Kidney (tissue), 22 donors: ENCODE measurements at places on chromosomes 6 and 20. TPM values are rescaled to one million over a fixed set of nuclear protein-coding genes. Genes with fewer than 3 reads are reported as not detected.

DNA sequence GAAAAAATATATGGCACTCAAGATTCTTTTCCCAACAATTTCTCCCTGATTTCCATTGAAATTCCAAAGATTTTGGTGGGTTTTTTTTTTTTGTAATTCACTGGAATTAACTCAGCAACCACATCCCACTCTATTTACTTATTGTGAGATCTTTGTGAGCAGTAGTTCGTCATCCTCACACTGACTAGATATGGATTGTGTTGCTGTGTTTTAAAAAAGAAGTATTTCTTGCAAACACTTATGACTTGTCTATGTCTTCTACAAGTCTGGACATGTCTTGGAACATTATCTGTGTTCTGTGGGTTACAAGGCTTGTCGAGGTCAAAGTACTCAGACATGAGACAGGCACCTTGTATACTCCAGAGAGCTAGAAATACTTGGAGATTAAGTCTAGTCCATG is 7.3 kb upstream of the TENT5A start:
- no peak overlapping the region for H3K4me3 ChIP-seq
- H3K27ac ChIP-seq = no peak overlapping the region
- no peaks in the 10 kb centered on the region for H3K36me3 ChIP-seq
- H3K27me3 ChIP-seq = no peaks in the 10 kb centered on the region

DNA sequence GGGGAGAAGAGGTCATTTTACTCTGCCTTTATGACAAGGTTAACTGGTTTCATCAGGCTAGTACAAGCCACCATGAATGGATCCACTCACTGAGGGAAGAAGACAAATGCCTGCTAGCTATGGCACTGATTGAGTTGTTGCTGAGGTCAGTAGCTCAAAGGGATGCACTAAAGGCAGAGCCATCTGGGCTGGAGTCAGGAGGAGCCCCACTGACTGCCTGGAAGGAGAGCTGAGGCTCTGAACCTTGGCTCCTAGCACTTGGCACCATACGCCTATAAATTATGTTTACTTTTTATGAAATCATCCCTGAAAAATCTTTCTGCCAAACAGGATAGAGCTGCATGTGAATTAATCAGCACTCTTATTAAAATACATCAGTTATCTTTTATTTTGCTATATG is 104.6 kb downstream of the DTD1 start:
- H3K4me1 ChIP-seq = no peaks in the 10 kb centered on the region
- H3K36me3 ChIP-seq = no peaks in the 10 kb centered on the region
- H3K4me3 ChIP-seq = no peak overlapping the region

Gene MYCT1
- 6.4 TPM for polyA plus RNA-seq

Gene CFAP61
- 0.58 TPM for polyA plus RNA-seq

DNA sequence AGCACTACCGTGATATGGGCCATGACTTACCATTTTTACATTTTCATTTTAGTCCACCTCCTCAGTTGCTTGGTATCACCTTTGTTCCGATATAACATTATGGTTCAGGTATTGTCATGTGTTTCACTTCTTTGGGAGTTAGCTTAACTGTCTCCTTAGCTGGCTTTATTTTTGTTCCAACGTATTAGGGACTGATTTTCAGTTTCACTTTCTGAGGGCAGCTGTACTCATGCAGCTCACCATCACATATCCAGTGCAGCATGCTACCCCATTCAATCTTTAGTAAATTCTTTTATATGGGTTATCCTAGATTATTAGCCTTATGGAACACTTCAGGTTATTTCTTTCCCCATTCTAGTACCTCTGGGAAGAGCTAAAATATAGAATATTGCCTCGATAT is 362.2 kb upstream of the IRAK1BP1 start:
- no peaks in the 10 kb centered on the region for H3K36me3 ChIP-seq
- no peaks in the 10 kb centered on the region for H3K4me1 ChIP-seq
- H3K4me3 ChIP-seq = no peak overlapping the region

Gene MAFB
- polyA plus RNA-seq = 10.4 TPM

DNA sequence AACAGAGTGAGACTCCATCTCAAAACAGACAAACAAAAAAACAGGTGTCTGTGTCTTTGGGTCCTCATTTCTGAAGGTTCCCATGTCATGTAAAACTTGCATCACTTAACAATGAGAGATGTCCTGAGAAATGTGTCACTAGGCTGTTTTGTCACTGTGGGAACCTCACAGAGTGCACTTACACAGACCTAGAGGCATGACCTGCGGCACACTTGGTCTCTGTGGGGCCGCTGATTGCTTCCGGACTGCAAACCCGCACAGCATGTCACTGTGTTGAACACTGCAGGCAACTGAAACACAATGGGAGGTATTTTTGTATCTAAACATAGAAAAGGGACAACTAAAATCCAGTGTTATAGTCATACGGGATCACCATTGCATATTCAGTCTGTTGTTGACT is 42.3 kb upstream of the TMEM181 start:
- no peak overlapping the region for H3K27ac ChIP-seq
- no peak for DNase-seq
- no peaks in the 10 kb centered on the region for H3K36me3 ChIP-seq
- no peak overlapping the region for H3K4me3 ChIP-seq
- H3K27me3 ChIP-seq = peaks cover 3% of the 10 kb centered on the region

- DNase-seq = no peak
- no peaks in the 10 kb centered on the region for H3K36me3 ChIP-seq
- no peaks in the 10 kb centered on the region for H3K4me1 ChIP-seq
- no peak overlapping the region for H3K27ac ChIP-seq
- H3K4me3 ChIP-seq = no peak overlapping the region
- no peaks in the 10 kb centered on the region for H3K27me3 ChIP-seq
These were observed 257.3 kb upstream of the NT5E start for GRCh38 chr6:85192596-85192995.

DNA sequence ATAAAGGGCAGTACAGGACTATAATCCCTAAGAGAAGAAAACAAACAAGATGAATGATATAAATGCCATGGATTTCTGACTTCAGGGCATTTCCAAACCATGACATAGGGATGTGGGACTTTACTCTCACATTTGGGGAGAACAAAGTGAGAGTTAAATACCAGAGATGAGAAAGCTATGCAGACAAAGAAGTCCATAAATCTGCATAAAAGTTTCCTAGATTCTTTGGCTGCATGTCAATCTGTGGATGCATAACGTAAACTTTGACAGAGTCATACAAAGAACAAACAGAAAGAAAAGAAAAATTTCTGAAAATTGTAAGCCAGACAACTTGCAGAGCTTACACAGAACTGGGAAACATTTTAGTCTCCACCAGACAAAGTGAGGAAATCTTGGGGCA is 11.7 kb downstream of the EPM2A start:
- H3K27me3 ChIP-seq = no peaks in the 10 kb centered on the region
- H3K4me1 ChIP-seq = no peaks in the 10 kb centered on the region
- no peaks in the 10 kb centered on the region for H3K36me3 ChIP-seq
- no peak overlapping the region for H3K27ac ChIP-seq

DNA sequence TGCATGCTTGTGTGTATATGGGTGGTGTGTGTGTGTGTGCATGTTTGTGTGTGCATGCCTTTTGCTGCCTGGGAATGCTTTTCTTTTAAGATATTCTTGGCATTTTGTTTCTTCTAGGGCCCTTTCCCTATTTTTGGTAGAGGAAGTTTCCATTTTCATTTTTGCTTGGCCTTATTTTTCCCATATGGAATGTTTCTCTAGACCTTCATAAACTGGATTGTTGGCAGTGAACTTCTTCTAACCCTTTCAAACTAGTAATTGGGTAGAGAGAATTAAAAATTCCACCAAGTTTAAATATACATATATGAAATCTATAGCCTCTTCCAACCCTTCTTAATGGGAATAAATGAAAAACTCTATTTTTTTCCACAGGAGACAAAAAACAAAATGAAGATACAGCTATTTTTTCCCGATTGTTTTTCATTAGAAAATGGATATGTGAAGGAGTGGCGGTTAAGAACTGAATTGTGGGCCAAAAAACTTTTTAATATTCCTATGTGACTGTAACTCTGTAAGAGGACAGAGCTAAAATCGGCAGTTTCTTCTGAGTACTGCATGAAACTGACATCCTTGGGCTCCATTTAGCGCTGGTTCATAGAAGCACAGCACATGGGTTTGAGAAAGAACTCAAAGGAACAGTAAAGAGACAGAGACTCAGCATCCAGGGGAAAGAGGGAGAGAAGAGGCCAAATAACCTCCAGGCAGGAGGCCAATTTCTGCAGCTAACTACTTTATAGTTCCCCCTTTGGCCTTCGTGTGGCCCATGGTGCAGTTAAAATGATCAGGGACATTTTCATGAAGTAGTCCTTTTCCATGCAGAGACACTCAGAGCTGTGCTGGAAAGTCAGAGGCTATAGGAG is 102.1 kb downstream of the TMEM170B start:
- no peak overlapping the region for H3K4me3 ChIP-seq
- H3K27me3 ChIP-seq = no peaks in the 10 kb centered on the region
- DNase-seq = no peak
- H3K36me3 ChIP-seq = no peaks in the 10 kb centered on the region
- H3K4me1 ChIP-seq = no peaks in the 10 kb centered on the region

- H3K27me3 ChIP-seq = no peaks in the 10 kb centered on the region
- H3K4me3 ChIP-seq = no peak overlapping the region
- no peak overlapping the region for H3K27ac ChIP-seq
- peaks cover 6% of the 10 kb centered on the region for H3K4me1 ChIP-seq
- DNase-seq = peak; percentile 50
These were observed 78.8 kb upstream of the RALY start for GRCh38 chr20:33914919-33915318.

DNA sequence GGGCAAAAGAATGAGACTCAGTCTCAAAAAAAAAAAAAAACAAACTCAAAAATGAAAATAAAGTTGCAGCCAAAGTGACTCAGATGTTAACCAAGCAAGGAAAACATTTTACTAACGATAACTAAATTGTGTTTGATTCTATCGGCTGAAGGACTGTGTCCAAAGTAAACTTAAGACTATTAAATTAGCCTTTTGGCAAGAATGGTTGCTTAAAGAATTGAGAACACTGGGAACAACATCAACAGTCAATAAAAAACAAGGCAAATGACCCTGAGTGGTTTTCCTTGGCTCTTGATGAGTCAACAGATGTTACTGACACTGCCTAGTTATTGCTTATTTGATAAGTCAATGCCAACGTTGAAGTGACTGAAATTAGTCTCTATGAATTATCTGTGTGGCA is 36.7 kb downstream of the POU3F2 start:
- peaks cover 3% of the 10 kb centered on the region for H3K36me3 ChIP-seq
- H3K27me3 ChIP-seq = no peaks in the 10 kb centered on the region
- H3K27ac ChIP-seq = no peak overlapping the region

Gene HLA-E
- polyA plus RNA-seq = 387 TPM

Gene TUBB2B
- polyA plus RNA-seq = 46.1 TPM

- no peak for DNase-seq
- no peaks in the 10 kb centered on the region for H3K4me1 ChIP-seq
These were observed 37.5 kb downstream of the AIG1 start for GRCh38 chr6:143098054-143098671.

DNA sequence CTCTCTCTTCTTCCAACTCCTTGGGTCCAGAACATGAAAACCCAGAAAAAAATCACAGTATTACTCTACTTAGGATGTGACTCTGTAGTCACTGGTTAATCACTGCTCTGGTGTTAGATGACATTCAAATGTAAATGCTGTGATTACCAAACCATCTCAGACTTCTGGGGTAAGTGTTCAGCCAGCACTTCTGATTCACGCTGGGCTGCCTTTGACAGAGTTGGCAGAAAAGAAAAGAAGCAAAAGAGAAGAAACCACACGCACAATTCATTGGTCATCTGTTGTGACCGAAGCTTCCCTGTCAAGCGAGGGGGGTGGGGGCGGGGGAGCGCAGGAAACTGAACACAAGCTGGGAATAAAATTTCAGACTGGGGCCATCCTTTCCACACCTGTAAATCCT is 82.7 kb downstream of the PSMG4 start:
- no peak overlapping the region for H3K4me3 ChIP-seq
- no peaks in the 10 kb centered on the region for H3K27me3 ChIP-seq
- no peak overlapping the region for H3K27ac ChIP-seq
- H3K36me3 ChIP-seq = no peaks in the 10 kb centered on the region
- peak; percentile 26 for DNase-seq

Gene NCR2
- polyA plus RNA-seq = not detected

Gene CST2
- not detected for polyA plus RNA-seq

DNA sequence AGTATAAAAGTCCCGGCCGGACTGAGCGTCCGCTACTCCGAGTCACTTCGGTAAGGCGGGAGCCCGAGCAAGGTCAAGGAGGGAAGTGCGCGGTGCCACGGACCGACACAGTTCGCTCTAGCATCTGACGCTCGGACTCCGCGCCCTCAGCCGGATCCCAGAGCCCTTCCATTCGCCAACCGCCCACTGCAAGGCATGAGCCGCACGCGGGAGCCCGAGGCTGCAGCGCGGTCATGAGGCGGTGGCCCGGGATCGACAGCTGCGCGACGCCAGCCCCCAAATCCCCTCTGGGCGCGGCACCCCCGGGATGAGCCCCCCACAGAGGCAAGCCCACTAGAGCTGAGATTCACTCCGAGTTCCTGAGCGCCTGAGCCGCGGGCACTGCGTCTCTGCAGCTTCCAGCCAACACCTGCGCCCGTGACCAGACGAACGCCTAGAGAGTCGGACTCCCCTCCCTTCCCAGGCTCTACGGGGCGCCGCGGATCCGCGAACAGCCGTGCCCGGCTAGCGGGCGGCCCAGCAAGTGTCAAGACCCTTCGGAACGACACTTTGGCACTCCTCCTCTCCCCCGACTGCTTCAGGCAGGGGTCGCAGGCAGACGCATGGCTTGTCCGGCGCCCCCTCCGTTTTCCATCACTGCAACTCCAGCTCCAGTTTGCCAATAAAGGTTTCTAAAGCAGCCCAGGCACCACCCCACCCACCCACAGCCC is 725 bp upstream of the ISM1 start:
- peaks cover 20% of the 10 kb centered on the region for H3K27me3 ChIP-seq
- H3K27ac ChIP-seq = no peak overlapping the region
- no peaks in the 10 kb centered on the region for H3K36me3 ChIP-seq
- H3K4me1 ChIP-seq = peaks cover 13% of the 10 kb centered on the region
- no peak overlapping the region for H3K4me3 ChIP-seq
- DNase-seq = peak; percentile 81
